Immature natural killer cell (primary cell): ENCODE measurements at places on chromosomes 3 and 15. TPM values are rescaled to one million over a fixed set of nuclear protein-coding genes. Genes with fewer than 3 reads are reported as not detected.

- DNase-seq = no peak
Observed at GRCh38 chr3:194439881-194440550, 41.0 kb upstream of the GP5 start.

GRCh38 chr3:18334837-18335601 lies 90.1 kb downstream of the SATB1 start:
- DNase-seq = no peak

- DNase-seq = no peak
Observed at GRCh38 chr3:194339840-194340239, 11.3 kb downstream of the CPN2 start.

DNA sequence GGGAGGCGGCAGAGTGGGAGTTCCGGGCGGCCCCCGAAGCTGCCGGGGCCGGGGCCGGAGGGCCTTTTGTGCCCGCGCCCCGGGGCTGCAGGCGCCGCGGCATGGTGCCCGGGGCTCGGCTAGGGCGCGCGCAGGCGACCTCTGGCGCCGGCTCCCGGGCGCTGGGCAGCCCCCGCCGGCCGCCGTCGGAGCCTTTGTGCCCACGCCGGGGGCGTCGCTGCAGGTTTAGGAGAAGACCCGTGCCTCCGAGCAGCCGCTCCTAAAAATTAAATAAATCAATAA lies 299 bp downstream of the PAQR9 start:
- no peak for DNase-seq

GRCh38 chr3:104392327-104392726 lies 974.4 kb upstream of the ALCAM start:
- no peak for DNase-seq

The CKMT1A gene
- polyA plus RNA-seq = not detected

DNA sequence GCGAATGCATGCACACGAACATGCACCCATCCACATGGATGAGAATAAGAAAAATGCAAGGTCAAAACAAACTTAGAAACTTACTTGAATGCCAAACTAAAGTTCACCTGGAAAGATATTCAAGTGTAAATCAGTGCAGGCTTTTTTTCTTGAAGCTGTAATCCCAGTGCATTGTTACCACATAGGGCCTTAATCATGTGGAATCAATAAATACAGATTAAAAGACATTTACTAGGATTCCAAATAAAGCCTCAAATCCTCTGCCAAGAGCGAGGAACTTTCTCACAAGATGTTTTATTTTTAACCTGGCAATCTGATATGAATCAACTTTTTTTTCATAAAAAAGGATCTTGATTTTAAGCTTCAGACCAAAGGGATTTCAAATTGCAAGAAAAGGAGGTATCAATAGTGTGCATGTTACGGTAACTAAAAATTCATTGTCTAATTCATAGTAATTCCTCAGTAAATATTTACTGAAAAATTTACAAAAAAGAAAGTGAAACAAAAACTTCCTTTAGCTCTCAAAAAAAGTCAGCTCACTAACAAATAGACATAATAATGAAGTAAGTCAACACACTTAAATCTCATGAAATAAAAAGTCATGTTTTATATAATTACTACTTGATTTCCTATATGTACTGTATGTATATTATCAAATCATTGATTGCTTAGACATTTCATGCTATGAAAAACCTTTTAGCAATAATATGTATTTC lies 978.6 kb downstream of the PLOD2 start:
- no peak for DNase-seq

The MESP2 gene
- not detected for polyA plus RNA-seq

DNA sequence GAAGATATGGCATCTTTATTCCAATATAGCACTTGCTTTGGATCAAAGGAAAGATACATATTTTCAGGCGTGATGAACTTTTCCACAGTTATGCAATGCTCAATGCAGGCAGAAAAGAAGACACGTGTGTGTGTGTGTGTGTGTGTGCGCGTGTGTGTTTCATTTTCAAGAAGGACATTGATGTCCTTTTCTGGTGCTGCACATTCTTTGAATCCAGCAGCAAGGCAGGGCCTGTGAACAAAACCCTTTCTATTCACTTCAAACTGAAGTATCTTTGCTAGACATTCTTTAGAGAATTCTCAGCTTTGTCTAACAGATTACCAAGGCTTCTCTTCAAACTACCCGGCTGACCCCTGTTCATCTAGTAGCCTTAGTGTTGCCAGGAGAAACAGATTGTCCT lies 124.6 kb downstream of the CD47 start:
- no peak for DNase-seq

DNA sequence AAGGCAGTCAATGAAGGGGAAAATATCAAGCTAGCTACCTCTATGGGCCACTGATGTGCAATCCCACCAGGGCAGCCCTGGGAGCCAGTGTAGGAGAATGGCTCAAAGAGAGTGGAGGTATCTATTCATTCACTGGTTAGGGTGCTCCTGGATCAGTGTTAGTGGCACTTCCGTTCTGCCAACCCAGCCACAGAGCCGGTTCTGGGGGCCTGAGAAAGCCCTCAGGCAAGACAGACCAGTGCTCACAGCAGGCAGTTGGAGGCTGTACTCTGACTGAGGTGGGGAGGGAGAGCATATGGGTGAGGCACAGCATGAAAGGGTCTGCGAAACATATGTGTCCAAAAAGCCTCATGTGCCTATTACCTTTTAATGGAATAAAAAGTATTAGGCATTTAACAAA lies 109.3 kb downstream of the KCNMB2 start:
- DNase-seq = no peak

The FAN1 gene
- polyA plus RNA-seq = 6.3 TPM

DNA sequence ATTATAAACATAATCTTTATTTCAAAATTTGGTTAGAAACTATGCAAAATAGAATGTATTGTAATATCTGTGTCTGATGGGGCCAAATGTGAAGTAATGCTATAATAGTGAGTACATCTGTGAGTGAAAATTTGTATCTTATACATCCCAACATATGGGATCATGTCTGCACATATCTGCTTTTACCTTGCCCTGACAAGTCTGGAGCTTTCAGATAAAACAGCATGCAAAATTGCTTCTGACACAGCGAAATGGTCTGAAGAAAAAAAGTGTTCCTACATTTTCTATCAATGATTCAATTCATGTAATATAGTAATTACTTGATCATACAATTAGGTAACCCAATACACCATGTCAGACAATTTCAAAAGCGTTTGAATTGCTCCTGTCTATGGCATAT lies 58.1 kb upstream of the P3H2 start:
- no peak for DNase-seq

The RAB6B gene
- 0.53 TPM for polyA plus RNA-seq

- no peak for DNase-seq
Observed at GRCh38 chr3:177057768-177058167, 139.5 kb downstream of the TBL1XR1 start.

The SHF gene
- 2.0 TPM for polyA plus RNA-seq

The TPRG1 gene
- polyA plus RNA-seq = not detected

The XCR1 gene
- 0.26 TPM for polyA plus RNA-seq

DNA sequence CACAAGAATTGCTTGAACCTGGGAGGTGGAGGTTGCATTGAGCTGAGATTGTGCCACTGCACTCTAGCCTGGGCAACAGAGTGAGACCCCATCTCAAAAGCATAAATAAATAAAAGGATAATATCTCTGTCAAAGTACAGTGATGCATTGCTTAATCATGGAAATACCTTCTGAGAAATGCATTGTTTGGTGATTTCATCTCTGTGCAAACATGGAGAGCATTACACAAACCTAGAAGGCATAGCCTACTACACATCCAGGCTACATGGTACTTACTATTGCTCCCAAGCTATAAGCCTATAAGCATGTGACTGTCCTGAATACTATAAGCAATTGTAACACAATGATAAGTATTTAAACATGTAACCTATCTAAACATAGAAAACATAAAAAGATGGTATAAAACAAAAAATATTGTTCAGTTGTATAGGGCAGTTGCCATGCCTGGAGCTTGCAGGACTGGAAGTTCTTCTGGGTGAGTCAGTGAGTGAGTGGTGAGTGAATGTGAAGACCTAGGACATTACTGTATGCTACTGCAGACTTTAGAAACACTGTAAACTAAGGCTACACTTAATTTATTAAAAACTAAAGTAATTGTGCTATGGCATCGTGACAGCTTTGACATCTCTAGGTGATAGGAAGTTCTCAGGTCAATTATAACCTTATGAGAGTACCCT lies 93.6 kb upstream of the SNRPN start:
- no peak for DNase-seq

GRCh38 chr15:97598353-97598798 lies 362.1 kb upstream of the ARRDC4 start:
- no peak for DNase-seq

DNA sequence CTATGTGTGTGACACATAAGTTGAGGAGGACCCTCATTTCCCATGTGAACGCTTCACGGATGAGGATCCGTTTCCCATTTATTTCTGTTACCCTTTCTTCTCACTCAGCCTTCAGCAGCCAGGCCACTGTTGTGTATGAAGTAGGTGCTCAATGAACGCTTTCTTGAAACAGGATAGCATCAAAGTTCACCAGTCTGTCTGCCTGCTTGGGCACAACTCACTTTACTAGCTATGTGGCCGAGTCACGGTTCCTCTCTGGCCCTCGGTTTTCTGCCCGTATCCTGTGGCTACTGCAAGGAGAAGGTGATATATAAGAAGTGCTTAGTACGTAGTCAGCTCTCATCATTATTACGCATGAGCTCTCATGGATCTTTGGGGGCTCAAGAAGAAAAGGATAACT lies 22.4 kb downstream of the ACSBG1 start:
- no peak for DNase-seq

DNA sequence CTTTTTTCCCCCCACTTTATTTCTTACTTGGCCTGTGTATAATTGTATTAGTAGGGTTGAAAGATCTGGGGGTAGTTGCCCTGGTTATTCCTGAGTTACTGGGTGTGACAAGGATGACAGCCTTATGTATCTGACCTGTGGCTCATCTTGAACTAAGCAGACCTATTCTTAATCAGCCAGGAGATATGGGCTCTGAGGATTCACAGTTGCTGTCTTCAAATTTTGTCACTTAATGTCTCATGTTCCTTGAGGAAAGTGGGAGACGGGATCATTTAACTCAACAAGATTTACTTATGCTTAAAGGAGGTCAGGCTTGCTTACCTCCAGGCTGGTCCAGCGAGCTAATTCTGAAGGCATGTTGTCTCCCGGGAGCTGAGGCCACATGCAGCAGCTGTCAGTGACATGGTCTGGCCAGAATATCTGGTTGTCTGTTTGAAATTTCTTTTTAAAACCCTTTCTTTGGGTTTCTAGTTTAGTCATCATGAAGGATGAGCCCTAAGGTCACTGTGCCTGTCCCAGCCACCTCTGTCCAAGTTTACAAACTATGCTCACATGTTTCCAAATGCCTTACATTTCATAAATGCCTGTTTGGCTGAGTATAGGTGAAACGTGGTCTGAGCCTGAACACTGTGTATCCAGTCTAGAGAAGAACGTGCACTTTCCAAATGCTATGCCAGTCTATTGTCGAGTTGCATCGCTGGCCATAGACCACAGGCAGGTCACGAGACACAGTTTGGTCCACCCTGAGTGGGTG lies 26.8 kb downstream of the LRTM1 start:
- DNase-seq = no peak

GRCh38 chr3:27349832-27350231 lies 19.4 kb downstream of the NEK10 start:
- no peak for DNase-seq

DNA sequence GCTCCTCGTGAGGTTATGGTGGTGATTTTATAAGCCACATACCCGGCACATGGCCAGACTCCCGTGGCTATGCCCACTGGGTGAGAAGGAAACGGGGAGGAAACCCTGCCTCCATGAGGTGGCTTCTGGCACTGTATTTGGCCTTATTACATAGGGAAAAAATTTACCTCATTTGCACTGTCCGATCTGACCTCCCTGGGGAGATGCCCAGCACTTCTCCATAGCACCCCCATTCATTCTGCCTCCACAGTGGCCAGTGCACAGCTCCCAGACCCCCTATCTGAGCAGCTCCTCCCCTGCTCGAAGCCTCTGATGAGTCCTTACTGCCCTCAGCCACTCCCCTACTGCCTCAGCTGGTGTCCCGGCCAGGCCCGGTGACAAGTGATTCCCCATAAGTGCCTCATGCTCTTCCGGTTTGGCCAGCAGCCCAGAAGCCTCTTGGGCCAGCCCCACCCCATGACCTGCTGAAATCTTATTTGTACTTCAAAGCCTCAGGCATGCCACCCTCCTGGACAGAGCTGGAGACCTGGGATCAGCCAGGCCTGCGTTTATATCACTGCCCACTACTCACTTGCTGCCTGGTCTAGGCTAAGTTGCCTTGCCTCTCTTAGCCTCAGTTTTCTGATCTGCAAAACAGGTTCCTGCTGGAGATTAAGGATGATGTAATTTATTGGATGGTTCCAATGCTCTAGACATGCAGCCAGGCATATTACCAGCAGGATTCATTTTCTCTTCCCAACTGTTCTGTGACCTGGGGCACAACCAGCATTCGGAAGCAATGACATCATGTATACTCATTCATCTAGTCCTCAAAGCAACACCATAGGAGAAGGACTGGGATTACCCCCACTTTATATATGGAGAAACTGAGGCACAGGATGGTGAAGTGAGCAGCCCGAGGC lies 30.6 kb upstream of the SLC6A6 start:
- DNase-seq = no peak

- no peak for DNase-seq
Observed at GRCh38 chr15:93228546-93228945, 139.5 kb upstream of the RGMA start.

The CTXN2 gene
- not detected for polyA plus RNA-seq

- DNase-seq = no peak
Observed at GRCh38 chr3:48276911-48277641, 36.2 kb downstream of the ZNF589 start.

DNA sequence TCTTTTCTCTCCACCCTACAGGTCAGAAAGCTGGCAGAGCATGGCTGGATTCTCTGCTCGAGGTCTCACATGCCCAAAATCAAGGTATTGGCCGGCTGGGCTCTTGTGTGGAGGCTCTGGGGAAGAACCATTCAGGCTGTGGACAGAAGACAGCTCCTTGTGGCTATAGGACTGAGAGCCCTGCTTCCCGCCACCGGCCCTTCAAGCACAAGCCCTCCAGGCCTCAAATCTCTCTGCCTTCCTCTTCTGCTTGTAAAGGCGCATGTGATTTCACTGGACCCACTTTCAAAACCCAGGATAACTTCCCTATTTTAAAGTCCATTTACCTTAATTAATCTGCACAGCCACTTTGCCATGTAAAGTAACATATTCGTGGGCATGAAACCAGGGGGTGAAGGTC lies 36.2 kb upstream of the MGLL start:
- DNase-seq = no peak

The CCR3 gene
- polyA plus RNA-seq = 0.39 TPM

The STRC gene
- polyA plus RNA-seq = not detected

DNA sequence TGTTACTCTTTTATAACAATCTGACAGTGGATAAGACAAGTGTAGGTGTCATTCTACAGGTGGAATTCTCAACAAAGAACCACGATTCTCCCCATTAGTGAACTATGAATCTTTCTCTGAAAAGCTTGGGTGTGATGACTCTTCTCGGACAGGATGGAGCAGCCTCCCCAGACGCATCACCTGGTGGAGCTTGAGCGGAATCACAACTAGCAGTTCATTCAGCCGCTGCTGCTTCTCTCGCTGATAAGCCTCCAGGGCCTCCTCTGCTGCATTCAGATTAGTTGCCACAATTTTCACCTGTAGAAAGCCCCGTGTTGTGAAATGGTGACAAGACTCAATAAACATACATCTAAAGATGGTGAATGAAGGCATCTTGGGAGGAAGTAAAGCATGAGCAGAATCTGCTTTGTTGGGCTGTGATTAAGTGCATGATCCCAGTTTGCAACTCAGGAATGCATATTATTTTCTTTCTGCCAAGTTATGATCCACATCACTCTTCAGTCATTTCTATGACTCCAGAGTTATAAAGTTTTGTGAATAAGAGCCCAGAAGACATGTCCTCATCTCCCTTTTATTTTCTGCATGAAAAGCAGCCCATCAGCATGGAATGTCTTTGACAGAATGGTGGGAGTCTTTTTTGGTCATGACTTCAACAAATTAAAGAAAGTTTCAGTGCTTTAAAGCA lies 93.6 kb downstream of the BOC start:
- no peak for DNase-seq
